ENCODE measurements at places on chromosomes 12 and 14. TPM values are rescaled to one million over a fixed set of nuclear protein-coding genes. Genes with fewer than 3 reads are reported as not detected.

GRCh38 chr12:104840262-104840661 is 117.8 kb downstream of the SLC41A2 start:
- no peak for DNase-seq
- H3K4me1 ChIP-seq, result no peaks in the 10 kb centered on the region
- no peak overlapping the region for H3K27ac ChIP-seq

DNA sequence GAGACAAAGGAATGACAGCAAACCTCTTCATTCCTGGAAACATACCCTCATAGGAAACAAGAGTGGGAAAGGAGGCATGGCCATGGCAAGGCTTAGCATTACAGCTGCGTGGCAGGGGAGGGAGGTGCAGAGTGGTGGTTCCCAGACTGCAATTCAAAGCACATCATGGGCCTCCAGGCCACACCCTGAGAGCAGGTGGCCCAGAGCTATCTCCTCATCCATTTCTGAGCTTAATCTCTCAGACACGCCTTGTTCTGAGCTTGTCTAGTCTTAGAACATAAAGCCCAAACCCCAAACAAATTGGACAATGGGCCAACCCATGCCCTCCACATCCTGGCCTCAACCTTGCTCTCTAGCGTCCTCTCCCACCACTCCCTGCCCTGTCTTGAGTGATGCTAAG is 5.9 kb upstream of the KRT3 start:
- DNase-seq, result no peak
- H3K4me1 ChIP-seq, result peaks cover 10% of the 10 kb centered on the region
- no peaks in the 10 kb centered on the region for H3K36me3 ChIP-seq
- H3K27ac ChIP-seq, result no peak overlapping the region
- no peak overlapping the region for H3K4me3 ChIP-seq

DNA sequence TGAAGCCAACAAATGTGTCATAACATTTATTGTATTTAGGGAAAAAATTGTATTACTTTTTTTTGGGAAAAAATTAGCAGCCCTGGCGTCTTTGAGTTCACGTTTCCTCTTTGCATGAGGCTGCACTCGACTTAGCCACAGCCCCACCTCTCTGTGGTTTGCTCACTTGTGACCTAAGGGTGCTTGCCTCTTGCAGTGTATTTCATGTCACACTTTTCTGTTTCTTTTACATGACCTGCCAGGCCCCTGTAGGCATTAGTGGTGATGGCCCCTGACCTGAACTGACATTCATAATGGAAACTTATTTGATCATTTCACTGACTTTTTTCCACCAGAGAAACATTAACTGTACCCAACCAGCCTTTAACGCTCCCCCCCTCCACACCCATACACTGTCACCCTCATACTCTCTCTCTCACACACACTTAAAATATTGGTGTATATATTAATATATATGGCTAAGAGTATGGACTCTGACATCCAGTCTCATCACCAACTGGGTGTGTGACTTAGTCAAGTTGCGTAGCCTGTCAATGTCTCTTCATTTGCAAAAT is 122.9 kb downstream of the PRKCH start:
- peaks cover 6% of the 10 kb centered on the region for H3K4me1 ChIP-seq
- DNase-seq, result no peak
- no peaks in the 10 kb centered on the region for H3K36me3 ChIP-seq
- no peak overlapping the region for H3K4me3 ChIP-seq
- H3K27ac ChIP-seq, result no peak overlapping the region
- no peaks in the 10 kb centered on the region for H3K27me3 ChIP-seq

- H3K27me3 ChIP-seq, result no peaks in the 10 kb centered on the region
- H3K27ac ChIP-seq, result no peak overlapping the region
- H3K4me1 ChIP-seq, result peaks cover 4% of the 10 kb centered on the region
These were observed 62.6 kb downstream of the FAR2 start for GRCh38 chr12:29211696-29212095.

DNA sequence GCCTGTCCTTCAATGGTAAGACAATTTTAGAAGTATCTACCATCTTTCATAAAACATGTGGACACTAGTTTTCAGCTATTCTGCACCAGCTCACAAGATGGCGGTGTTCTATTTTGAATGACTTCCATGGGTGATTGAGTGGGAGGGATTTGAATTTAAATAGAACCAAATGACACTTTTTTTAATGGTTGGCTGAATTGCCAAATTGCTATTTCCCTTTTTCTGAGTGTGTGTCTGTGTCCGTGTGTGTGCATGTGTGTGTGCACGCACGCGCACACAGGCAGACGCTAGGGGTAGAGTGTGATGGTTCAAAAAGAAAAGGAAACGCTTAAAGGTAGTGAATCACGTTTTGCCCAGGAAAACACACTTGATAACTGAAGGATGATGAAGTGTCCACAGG is 362.6 kb downstream of the DAD1 start:
- H3K4me3 ChIP-seq, result no peak overlapping the region
- no peaks in the 10 kb centered on the region for H3K27me3 ChIP-seq
- DNase-seq, result no peak

DNA sequence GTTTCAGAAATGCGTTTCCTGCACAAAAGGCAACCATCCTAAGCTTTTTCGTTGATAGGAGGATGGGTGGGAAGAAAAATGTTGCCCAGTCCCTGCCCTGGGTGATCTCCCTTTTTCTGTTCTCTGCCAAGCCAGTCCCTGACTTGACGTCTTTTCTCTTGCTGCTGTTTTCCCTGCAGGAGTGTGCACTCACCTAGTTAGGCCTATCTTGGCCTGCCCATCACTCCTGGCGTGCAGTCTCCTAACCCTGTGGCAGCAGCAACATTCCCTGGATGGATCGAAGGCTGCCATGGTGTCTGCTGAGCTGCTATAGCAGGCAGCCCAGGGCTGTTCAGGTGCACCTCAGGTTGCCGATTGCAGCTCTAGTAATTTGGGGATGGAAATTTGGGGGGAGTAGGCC is 1.2 kb downstream of the UNC119B start:
- H3K4me1 ChIP-seq, result no peaks in the 10 kb centered on the region
- peak overlapping the region; percentile 85 for H3K4me3 ChIP-seq
- H3K36me3 ChIP-seq, result peaks cover 38% of the 10 kb centered on the region
- no peaks in the 10 kb centered on the region for H3K27me3 ChIP-seq

DNA sequence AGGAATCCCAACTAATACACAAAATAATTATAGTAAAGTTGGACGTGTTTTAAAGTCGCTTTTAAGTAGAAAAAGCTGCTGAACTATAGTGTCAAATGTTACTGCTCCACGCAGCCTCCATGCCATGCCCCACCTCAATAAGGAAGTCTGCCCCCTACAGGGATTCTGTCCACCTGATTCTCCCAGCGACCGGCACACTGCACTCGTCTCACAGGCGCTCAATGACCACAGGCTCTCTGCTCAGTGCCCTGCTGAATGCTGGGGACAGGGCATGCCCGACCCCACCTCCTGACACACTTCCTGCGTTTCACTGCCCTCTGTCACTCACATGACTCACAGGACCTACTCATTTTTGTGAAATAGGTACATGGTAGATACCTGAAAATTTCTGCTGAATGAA is 48.9 kb downstream of the BDKRB1 start:
- H3K4me1 ChIP-seq, result no peaks in the 10 kb centered on the region
- peak; percentile 87 for DNase-seq
- H3K36me3 ChIP-seq, result peaks cover 14% of the 10 kb centered on the region
- no peaks in the 10 kb centered on the region for H3K27me3 ChIP-seq
- H3K27ac ChIP-seq, result no peak overlapping the region

GRCh38 chr14:59161561-59162175 is 26.8 kb upstream of the DAAM1 start:
- no peak overlapping the region for H3K4me3 ChIP-seq
- no peak overlapping the region for H3K27ac ChIP-seq
- no peaks in the 10 kb centered on the region for H3K4me1 ChIP-seq
- H3K27me3 ChIP-seq, result no peaks in the 10 kb centered on the region
- no peak for DNase-seq

DNA sequence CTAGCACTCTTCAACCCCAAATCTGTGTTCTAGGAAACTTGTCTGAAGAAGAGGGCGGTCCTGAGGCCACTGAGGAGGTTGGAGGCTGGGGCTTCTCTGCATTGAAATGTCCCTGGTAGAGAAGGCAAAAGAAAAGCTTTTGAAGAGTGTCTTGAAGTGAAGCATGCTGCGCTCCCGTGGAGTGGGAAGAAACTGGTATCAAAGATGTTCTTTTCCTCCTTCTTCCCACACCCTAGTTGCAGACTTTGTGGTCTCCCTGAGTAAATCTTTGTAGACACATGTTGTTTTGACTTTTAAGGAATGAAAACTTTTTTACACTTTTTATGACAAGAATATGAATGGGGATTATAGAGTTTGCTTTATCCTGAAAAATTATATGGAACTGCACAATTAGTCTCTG is 59.0 kb upstream of the ANP32D start:
- no peaks in the 10 kb centered on the region for H3K4me1 ChIP-seq
- no peak overlapping the region for H3K27ac ChIP-seq
- H3K4me3 ChIP-seq, result no peak overlapping the region

DNA sequence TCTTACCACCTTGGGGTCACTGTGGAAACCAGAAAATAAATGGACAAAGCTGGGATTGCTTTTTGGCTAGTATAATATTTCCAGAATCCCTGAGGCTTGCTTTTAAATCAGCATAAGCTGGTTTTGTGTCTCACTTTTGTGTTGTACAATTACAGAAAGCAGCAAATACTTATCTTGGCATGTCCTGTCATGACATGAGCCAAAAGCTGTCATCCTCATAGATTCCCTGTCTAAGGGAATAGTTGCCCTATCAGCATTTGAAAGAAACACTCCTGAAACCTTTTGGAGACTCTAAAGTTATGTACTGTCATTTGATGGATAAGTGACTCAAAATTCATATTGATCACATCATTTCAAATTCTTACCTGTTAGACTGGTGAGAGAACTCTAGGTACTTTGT is 987.2 kb downstream of the NRXN3 start:
- no peak overlapping the region for H3K4me3 ChIP-seq
- DNase-seq, result no peak
- no peaks in the 10 kb centered on the region for H3K27me3 ChIP-seq
- H3K27ac ChIP-seq, result no peak overlapping the region
- H3K4me1 ChIP-seq, result no peaks in the 10 kb centered on the region

DNA sequence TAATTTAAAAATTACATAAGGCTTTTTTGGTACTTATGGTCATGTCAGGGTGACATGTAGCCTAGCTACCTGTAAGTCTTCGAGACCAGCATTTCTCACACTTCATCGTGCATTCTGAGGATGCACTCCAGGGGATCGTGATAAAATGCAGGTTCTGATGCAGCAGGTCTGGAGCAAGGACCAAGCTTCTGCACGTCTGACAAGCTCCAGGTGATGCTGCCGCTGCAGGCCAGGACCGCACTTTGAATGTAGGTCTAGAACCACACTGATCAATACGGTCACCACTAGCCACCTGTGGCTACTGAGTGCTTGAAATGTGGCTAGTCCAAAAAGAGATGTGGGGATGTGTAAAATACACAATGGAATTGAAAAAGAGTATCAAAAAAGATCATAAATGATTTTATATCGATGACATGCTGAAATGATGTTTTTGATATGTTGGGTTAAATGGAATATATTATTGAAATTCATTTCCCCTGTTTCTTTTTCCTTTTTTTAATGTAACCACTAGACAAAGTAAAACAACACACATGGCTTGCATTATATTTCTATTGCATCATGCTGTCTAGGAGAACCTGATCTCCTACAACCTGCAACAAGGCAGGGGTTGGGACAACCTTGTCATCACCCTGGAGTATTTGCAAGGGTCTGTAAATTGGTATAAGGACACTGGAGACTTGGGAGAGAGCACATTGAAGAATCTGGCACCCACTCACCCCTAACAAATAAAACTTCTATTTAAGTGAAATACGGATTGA is 142.4 kb downstream of the DPF3 start:
- H3K4me3 ChIP-seq, result no peak overlapping the region
- no peak for DNase-seq
- no peaks in the 10 kb centered on the region for H3K27me3 ChIP-seq
- H3K27ac ChIP-seq, result no peak overlapping the region
- no peaks in the 10 kb centered on the region for H3K4me1 ChIP-seq
- H3K36me3 ChIP-seq, result peaks cover 4% of the 10 kb centered on the region

Gene RD3L
- not detected for total RNA-seq

DNA sequence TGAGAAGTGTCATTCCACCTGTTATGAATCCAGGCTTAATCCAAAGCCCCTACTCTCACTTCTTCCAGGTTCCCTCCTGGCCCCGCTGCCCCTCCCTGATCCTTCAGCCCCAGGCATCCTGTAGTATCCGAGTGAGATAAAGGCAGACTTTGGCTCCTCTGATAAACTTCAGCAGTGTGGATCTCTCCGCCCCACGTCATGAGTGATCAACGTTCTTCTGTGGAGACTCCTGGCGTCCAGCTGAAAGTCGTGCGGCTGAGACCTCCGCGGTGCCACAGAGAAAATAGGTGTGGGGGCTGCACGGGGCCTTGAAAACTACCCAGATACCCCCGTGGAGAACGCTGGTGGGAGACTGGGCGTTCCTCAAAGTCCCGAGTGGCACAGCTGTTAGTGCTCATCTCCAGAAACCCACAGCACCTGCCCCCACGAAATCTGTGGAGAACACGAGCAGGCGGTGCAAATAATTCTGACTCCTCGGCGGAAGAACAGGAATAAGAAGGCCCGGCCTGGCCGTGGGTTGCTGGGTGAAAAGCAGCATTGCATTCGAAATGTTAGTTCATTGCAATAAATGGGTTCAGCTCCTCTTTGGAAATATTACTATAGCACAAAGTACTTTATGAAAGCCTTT is 180.0 kb upstream of the RGS6 start:
- DNase-seq, result no peak
- H3K27ac ChIP-seq, result no peak overlapping the region
- H3K27me3 ChIP-seq, result no peaks in the 10 kb centered on the region
- peaks cover 15% of the 10 kb centered on the region for H3K36me3 ChIP-seq
- no peaks in the 10 kb centered on the region for H3K4me1 ChIP-seq
- H3K4me3 ChIP-seq, result no peak overlapping the region

Gene KCNMB4
- total RNA-seq, result 16.2 TPM

Gene SOX5
- total RNA-seq, result 3.1 TPM

DNA sequence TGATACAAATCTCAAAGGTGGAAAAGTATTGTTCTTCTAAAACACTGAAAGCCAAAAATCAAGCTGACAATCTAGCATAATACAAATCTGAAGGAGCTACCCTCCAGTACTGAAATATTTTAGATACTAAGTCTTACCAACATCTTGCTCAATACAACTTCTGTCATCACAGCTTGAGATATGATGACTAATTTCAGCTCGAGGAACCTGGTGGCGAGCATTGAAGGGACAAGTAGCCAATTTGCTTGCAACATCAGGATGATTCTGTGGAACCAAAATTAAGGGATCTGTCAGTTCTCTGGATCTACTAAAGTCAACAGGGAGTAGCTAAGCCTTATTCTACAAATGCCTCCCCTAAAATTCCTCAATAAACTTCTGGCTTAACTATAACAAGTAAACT is 10.4 kb downstream of the GTSF1 start:
- no peaks in the 10 kb centered on the region for H3K27me3 ChIP-seq
- no peaks in the 10 kb centered on the region for H3K36me3 ChIP-seq
- DNase-seq, result no peak

Gene ASIC1
- 3.9 TPM for total RNA-seq

Gene RNASE9
- not detected for total RNA-seq

- DNase-seq, result no peak
- no peak overlapping the region for H3K4me3 ChIP-seq
- H3K27me3 ChIP-seq, result no peaks in the 10 kb centered on the region
- no peak overlapping the region for H3K27ac ChIP-seq
These were observed 30.6 kb downstream of the RESF1 start for GRCh38 chr12:31989571-31990362.

GRCh38 chr14:105150368-105151083 is 18.1 kb downstream of the JAG2 start:
- H3K27me3 ChIP-seq, result no peaks in the 10 kb centered on the region
- no peaks in the 10 kb centered on the region for H3K4me1 ChIP-seq
- no peak overlapping the region for H3K4me3 ChIP-seq
- DNase-seq, result no peak
- H3K27ac ChIP-seq, result no peak overlapping the region
